ENCODE measurements at places on chromosomes 3 and 15.
A peak's percentile ranks its signal among the peaks of the same experiment; 100 is the strongest.

GRCh38 chr3:11845651-11846050 is 1.0 kb downstream of the TAMM41 start:
- no peak for DNase-seq

DNA sequence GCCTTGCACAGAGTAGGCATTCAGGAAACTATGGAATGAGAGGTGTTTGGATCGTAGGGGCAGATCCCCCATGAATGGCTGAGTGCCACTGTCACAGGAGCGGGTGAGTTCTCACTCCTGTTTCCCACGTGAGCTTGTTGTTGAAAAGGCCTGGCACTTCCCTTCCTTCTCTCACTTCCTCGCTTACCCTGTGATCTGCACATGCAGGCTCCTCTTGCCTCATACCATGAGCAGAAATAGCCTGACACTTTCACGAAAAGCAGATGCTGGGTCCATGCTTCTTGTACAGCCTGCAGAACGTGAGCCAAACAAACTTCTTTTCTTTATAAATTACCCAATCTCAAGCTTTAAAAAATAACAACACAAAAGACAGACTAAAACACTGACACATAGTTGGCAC is 55.4 kb downstream of the AGBL1 start:
- DNase-seq, result no peak

GRCh38 chr3:78732893-78733292 is 1034.9 kb downstream of the ROBO1 start:
- no peak for DNase-seq

DNA sequence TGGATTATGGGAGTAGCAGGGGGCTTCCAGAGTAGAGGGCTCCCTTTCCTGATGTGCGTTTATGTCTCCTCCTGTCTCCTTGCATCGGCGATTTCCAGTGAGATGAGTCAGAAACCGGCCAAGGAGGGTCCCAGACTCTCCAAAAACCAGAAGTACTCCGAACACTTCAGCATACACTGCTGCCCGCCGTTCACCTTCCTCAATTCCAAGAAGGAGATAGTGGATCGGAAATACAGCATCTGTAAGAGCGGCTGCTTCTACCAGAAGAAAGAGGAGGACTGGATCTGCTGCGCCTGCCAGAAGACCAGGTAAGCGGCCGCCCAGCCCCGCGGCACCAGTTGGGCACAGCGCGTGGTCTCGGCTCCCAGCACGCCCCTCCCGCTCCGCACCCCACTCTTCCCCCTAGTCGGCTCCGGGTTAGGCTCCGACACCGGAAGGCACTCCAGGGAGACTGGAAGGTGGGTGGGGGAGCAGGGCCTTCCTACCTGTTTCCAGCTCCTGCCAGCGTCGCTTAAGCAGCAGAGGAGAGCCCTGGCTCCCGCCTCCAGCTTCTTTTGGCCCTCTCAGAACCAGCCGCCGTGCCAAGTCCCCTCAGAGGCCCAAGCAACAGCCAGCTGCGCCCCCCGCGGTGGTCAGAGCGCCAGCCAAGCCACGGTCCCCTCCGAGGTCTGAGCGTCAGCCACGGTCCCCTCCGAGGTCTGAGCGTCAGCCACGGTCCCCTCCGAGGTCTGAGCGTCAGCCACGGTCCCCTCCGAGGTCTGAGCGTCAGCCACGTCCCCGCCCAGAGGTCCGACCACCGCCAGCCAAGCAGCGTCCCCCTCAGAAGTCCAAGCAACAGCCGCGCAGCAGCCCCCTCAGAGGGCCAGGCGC is 34.7 kb downstream of the MOBP start:
- no peak for DNase-seq

- no peak for DNase-seq
Observed at GRCh38 chr3:62233065-62233464, 140.3 kb downstream of the FEZF2 start.

- DNase-seq, result no peak
Observed at GRCh38 chr15:91952216-91952615, 98.7 kb downstream of the SLCO3A1 start.

DNA sequence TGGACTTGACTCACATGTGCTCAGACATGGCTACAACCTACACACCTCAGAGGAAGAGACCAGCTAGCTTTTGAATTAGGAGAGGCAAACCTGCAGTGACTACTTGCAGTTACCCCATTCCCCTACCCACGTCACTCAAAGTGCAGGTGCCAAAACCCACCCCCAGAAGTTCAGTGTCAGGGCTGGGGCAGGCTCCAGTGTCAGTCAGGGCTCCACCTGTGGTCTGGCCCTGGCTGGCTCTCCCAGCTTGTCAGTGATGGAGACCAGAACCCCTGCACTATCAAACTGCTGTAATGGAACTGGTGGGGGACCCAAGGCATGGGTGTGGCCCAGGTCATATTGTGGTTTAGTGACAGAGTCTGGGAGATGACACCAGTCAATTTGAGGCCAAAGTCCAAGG is 32.6 kb upstream of the SLC41A3 start:
- DNase-seq, result no peak

- DNase-seq, result no peak
Observed at GRCh38 chr15:75153087-75153486, 48.6 kb upstream of the C15orf39 start.

GRCh38 chr15:75727851-75728715 is 15.4 kb upstream of the CSPG4 start:
- peak; percentile 54 for DNase-seq

DNA sequence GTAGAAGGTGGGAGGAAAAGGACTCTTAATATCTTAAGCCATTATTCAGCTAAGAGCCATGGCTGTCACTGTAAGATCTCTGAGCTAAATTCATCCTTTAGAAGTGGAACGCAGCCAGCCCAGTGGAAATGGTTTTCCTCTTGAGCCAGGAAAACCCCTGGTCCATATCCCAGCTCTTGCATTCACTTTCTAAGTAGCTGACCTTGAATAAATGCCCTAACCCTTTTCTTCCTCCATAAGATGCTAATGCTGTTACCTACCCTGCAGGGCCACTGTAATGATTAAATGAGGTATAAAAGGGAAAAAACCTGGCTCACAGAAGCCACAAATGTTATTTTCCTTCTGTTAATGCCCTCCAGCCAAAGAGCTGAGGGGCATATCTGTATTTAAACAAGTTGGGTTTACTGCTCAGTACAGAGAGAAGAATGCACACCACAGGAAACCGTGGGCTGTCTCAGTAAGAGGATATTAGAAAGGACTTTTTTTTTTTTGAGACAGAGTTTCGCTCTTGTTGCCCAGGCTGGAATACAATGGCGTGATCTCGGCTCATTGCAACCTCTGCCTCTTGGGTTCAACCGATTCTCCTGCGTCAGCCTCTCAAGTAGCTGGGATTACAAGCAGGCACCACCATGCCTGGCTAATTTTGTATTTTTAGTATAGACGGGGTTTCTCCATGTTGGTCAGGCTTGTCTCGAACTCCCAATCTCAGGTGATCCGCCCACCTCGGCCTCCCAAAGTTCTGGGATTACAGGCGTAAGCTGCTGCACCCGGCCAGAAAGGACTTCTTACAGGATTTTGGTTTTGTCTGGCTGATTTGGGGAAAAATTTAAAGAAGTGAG is 6.8 kb downstream of the UBL7 start:
- no peak for DNase-seq

DNA sequence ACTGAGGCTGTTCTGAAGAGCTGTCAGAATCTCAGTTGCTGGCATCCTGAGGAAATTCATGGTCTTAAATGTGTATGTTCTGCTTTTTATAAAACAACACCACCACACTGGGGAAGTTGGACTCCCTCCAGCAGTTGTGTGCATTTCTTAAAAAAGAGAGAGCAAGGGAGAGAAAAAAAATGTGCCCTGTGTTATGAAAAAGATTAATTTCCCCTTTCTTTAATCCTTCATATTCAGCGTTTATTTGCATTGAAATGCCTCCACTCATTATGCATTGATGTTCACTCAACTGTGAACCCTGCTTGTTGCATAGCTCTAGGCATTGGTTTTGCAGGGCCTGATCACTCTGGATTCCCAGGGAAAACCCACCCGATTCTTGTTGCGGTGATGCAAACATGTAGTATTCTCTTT is 4.4 kb upstream of the ZNF609 start:
- no peak for DNase-seq

DNA sequence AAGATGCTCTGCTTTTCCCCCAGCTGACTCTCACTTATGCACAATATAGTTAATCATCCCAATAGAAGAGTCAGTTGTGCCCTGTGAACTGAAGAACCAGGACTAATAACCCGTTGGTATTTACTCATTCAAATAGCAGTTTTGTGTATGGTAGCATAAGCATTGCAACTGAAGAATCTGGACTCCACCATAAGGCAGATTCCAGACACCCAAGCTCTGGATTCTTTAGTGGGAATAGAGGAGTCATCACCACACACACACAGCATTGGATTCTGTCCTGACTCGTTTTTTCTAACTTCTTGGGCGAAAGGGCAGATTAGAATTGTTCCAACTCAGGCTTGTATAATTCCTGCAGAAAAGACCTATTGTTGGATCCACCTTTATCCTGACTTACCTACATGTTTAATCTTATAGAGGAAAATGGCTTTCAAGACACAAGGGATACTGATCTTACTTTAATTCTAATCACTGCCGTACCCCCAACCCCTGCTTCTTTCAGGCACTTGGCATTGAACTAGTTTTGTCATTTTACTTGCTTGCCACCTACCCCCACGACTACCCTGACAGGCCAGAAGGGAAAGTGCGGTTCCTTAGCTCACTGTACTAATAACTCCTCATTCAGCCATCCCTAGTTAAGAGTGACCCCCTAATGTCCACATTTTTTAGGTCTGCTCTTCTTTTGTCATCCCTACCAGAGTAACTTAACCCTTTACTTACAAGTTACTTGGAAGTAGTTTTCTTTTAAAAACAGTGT is 42.3 kb downstream of the NKIRAS1 start:
- no peak for DNase-seq

DNA sequence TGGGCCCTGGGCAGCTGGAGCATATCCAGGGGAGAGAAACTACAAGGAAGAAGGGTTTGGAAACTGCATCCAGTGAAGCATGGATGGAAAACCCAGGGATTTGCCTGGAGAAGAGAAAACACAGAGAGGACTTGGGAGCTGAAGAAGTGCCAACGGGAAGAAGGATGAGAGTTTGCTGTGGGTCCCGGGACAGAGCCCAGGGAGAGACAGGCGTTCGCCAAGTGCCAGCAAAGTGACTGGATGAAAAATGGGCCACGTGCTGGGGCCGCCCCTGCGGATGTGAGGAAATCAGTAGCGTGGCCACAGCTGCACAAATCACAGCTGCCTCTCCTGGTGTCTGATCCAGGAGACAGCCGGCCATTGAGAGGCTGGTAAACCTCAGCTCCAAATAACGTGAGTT is 70.4 kb downstream of the HES1 start:
- DNase-seq, result no peak

- no peak for DNase-seq
Observed at GRCh38 chr15:95932676-95933075, 397.8 kb upstream of the NR2F2 start.

DNA sequence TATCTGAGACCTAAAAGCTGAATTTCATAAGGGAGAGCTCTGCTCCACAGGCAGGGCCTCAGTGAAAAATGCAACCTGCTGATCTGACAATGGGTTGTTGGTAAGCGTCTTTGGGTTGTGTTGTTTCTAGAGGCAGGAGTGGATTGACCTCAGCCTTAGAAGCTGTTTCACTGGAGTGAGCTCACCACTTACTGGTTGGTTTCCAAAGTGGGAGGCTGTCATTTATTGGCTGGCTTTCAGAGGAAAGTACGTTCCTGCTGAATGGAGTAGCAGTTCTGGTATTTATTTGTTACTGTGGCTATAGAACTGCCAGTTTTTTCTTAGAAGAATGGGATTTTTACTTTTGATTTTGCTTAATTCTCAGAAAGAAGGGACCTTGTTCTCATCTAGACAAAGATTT is 29.3 kb upstream of the COL6A5 start:
- DNase-seq, result no peak

DNA sequence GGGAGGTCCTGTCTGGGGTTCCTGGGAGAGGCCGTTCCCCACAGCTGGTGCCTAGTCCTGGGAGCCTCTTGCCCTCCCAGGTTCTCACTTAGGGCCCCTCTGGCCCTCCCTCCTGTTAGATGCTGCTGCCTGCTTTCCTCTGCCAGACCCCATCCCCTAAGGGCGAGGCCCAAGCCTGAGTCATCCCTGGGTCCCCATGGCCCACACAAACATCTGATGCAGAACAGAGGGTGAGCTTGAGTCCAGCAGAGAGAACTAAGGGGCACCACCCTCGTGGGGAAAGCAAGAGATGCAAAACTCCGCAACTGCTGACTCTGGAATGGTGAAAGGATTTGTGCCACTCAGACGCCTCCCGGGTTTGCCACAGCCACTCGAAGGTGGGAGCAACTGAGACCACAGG is 58.8 kb upstream of the TRPM1 start:
- DNase-seq, result no peak

GRCh38 chr15:70086636-70087035 is 11.1 kb downstream of the TLE3 start:
- no peak for DNase-seq

DNA sequence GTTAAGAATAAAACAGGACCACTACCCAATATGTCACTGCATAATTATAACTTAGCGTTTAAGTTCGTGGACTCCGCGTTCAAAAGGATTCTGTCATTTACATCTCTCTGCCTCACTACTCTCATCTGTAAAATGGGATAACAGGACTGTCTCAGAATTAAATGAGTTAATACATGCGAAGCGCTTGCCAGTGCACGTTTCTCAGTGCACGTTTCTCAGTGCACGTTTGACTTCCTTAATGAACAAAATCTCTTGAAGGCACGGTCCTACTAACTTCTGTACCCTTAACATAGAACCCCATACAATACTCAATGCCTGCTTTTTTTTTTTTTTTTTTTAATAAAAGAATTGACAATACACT is 499 bp downstream of the RABL3 start:
- no peak for DNase-seq

DNA sequence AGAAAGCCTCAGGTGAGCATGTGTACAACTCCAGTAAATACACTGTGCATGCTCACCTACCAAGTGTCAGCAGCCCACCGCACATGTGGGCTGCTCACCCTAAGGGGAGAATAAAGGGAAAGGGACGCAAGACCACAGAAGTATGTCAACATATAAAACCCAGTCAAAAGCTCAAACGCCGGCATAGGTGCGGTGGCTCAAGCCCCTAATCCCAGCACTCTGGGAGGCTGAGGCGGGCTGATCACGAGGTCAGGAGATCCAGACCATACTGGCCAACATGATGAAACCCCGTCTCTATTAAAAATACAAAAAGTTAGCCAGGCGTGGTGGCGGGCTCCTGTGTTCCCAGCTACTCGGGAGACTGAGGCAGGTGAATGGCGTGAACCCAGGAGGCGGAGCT is 732.1 kb downstream of the ZPLD1 start:
- DNase-seq, result no peak

- no peak for DNase-seq
Observed at GRCh38 chr15:78280319-78281072, 16.1 kb downstream of the DNAJA4 start.

- no peak for DNase-seq
Observed at GRCh38 chr3:21259896-21260295, 491.1 kb downstream of the ZNF385D start.

GRCh38 chr15:87757084-87757483 is 499.5 kb downstream of the NTRK3 start:
- DNase-seq, result no peak

GRCh38 chr15:58702233-58702632 is 47.3 kb downstream of the ADAM10 start:
- DNase-seq, result no peak

All from stimulated activated CD8-positive, alpha-beta memory T cell treated with anti-CD3 and anti-CD28 coated beads, Interleukin-4, amount 100 ng/mL, for 4 hours (primary cell).